ENCODE measurements at places on chromosomes 7 and 10. TPM values are rescaled to one million over a fixed set of nuclear protein-coding genes. Genes with fewer than 3 reads are reported as not detected.

GRCh38 chr10:117090834-117091233 lies 47.2 kb downstream of the VAX1 start:
- no peak for DNase-seq

DNA sequence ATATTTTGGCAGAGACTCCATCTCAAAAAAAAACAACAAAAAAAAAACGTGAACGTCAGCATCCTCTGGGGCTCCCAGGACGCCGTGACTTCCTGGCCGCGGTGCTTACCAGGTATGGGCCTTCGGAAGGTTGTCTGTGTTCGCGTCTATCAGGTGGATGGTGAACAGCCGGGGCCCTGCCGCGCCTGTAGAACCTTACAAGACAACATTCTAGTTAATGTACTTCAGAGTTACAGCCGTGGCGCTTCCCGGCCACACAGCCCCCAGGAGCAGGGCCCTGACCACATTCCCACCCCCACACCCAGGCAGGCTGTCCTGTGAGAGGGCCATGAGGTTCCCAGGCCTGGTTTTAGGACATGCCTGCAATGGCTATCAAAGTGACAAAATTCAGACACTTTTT lies 111.0 kb downstream of the SMURF1 start:
- peak; percentile 12 for DNase-seq

GRCh38 chr10:27621461-27621860 lies 117.4 kb downstream of the RAB18 start:
- no peak for DNase-seq

- DNase-seq = no peak
Observed at GRCh38 chr10:116768786-116769185, 26.4 kb upstream of the HSPA12A start.

The GNG11 gene
- total RNA-seq = 4.0 TPM

All from testis (tissue), 5 donors.